Hematopoietic multipotent progenitor cell treated with erythropoietin and hydrocortisone succinate and interleukin-3 and kit ligand, for 6 days (in vitro differentiated cells): ENCODE measurements at places on chromosomes 7 and 10.

- no peak for DNase-seq
These were observed 76.0 kb upstream of the LEP start for GRCh38 chr7:128164955-128165670.

DNA sequence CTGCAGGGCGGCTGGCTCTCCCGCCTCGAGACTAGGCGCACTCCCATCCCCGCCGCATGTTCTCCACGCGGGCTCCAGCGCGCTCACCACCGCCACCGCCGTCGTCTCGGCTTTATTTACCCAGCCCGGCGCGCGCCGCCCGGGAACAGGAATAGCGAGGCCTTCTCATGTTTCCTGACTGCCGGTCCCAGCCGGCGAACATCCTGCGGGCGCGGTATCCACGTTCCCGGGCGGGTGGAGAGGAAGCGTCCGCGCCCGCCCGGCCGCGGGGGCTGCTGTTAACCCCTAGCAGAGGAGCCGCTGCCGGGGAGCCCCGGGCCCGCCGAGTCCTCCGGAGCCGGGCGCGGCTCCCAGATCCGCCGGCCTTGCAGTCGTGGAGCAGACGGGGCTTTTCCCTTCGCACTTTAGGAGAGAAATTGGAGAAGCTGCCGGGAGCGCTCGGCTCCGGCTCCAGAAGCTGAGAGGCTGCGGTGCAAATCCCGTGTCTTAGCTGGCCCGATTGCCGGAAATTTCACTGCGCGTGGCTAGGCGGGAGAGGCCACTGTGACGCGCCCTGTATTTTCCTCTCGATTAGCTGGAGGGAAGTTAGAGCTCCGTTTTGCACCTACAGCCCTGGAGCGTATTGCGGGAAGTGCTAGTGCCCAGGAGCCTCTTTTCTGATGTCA lies at the start of gene MKX:
Gene MKX (minus strand): TSS at position 88 of the 665 bp plus-strand sequence. CDS start 2,404 bp downstream, outside the sequence.
- peak; percentile 14 for DNase-seq

- DNase-seq: no peak
These were observed 94.3 kb downstream of the PRPF18 start for GRCh38 chr10:13681095-13681494.

GRCh38 chr7:50866343-50867033 lies 83.8 kb upstream of the GRB10 start:
- no peak for DNase-seq

DNA sequence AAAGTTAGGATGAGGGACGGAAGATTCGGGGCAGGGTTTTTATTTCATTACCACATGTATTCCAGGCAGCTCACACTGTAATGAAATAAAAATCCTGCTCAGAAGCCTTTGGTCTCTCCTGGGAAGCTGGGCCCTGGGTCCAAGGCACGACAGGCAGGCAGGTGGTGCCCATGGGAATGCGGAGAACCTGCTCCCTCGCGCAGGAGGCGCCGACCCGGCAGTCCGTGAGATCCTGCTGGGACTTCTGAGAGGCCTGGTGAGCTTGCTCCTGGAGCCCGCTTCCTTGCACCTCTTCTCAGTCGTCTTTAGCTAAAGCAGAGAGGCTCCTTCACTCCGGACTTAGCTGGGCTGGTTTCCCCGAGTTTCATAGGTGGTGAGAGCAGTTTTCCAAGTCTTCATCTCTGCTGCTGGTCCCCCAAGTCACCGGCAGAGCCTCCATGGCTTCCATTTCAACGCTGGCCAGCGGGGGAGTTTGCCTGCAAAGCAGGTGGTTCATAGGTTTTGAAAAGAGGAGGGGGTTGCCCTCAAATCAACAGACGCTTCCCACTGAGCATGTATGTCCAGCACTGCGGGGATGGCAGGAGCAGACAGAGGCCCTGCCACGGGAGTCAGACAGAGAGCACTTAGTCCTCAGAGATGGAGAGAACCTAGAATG lies 24.5 kb downstream of the IL15RA start:
- no peak for DNase-seq

DNA sequence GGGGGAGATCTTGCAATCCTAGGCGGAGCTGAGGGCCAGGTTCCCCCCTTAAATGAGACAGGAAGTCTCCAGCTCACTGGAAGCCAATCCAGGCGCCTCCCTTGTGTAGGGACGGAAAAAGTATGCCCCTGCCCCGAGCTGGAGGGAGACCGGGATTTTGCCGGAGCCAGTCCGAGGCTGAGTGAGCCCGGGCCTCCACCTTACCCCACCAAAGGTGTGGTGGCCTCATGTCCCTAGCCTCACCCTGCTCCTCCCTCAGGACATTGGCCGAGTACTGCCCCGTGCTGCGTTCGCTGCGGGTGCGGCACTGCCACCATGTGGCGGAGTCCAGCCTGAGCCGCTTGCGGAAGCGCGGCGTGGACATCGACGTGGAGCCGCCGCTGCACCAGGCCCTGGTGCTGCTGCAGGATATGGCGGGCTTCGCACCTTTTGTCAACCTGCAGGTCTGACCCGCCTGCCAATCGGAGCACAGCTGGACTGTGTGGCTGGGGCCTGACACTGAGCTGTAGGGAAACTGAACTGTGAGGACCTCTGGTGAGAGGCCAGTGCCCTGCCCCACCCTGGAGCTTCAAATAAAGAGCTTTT lies 2.0 kb downstream of the FBXL15 start:
- DNase-seq: peak; percentile 84

DNA sequence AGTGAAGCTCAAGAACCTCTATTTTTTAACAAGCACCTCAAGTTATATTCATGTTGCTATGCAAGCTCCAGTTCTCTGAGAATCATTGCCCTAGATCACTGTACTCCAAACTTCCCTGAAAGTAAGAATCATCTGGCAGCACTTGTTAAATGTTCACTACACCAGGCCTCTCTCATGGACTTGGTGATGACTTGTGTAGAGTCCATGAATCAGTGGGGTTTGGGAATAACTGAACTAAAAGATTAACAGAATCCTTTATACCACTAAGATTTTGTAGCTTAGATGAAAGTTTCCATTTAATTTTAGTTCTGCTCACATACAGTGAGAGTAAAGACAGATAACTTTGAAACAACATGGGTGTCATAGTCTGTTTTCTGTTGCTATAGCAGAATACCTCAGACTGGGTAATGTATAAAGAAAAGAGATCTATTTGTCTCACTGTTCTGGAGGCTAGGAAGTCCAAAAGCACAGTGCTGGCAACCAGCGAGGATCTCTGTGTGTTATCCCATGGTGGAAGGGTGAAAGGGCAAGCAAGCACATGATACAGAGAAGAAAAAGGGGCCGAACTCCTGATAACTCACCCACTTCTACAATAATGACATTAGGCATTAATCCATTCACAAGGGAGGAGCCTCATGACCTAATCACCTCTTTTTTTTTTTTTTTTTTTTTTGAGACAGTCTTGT lies 27.9 kb upstream of the AOAH start:
- DNase-seq: no peak

GRCh38 chr7:118467381-118467780 lies 242.9 kb downstream of the ANKRD7 start:
- DNase-seq: no peak

GRCh38 chr10:112384141-112384540 lies 10.2 kb downstream of the ACSL5 start:
- DNase-seq: no peak

GRCh38 chr7:158498443-158499081 lies 89.1 kb downstream of the PTPRN2 start:
- no peak for DNase-seq

GRCh38 chr7:70313271-70313670 lies 715.0 kb downstream of the AUTS2 start:
- DNase-seq: no peak

- DNase-seq: no peak
These were observed 16.6 kb downstream of the PAXIP1 start for GRCh38 chr7:154986200-154986945.

- DNase-seq: no peak
These were observed 7.6 kb downstream of the CYCS start for GRCh38 chr7:25117226-25118047.

DNA sequence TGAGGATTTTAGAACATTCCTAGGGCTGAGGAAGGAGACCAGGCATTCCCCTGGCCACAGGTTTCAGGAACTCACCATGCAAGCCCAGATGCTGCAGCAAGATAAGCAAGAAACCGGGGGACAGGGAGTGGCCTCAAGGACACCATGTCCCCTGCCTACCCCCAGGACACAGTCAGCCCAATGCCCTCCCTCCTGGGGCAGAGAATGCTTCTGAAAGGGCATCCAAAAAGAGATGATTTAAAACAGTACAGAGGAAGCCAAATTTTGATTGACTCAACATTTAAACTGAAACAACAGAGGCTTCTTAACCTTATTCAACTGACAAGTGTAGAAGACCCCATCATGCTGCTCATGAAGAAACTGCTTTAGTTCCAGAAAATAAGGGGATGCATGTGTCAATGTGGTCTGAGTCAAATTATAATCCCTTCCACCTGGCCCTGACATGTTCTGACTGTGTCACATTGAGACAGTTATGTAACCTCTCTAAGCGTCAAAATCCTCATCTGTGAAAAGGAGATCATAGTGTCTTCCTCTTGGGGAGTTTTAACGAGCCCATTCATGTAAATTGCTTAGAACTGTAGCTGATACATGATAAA lies 60.0 kb downstream of the ICA1 start:
- DNase-seq: peak; percentile 52

DNA sequence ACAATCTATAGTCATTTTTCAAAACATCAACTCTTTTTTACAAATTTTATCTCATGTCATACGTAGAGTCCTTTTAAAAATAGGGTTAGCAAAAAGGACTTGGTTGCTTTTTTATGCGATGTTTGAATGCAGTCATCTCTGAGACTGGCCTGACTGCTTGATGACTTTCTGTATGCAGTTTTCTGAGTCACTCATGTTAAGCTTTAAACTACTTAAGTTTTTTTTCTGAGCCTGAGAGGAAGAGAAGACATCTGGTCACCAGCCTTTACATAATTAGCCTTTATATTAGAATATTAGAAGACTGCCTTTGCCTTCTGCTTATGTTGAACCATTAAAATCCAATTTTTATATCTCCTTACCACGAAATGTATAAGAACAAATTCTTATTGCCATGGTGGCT lies 834.4 kb upstream of the MBL2 start:
- no peak for DNase-seq

GRCh38 chr10:69866688-69867461 lies 65.2 kb downstream of the COL13A1 start:
- DNase-seq: no peak

- DNase-seq: no peak
These were observed 368.1 kb downstream of the CXCL12 start for GRCh38 chr10:44016589-44017482.

DNA sequence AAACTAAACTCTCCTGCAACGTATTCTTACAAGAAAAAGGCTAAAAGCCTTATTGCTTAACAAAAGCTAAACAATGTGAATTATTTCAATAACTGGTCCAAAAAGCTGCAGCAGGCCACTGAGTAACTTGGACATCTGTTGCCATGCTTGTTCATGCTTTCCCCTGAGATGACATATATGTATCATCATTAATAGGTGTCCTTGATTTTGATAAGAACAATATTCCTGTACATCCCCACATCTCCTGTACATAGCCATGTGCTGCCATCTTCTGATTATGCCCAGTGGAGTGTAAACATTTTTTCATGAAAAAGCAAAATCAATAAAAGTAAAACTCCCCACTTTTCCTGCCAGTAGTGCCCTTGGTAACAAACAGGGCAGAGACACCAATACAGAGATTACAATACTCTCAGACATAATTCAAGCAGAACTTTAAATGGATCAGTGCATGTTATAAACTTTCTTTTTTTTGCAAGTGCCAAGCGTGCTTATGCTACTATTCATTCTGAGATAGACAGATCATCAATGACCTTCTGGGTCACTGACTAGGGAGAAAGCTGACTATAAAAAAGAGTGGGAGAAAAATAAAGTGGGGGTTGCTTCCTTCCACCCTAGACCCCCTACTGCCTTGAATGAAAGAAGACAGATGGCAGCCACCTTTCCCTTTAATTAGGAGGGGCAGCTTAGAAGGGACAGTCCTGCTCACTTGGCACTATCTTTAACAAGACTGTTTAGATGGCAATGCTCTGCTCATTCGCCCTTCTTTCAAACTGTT lies 205.5 kb upstream of the KLF14 start:
- no peak for DNase-seq
